ENCODE measurements at places on chromosomes 1 and 21.

- DNase-seq, result no peak
Observed at GRCh38 chr1:22796642-22797041, 86.0 kb downstream of the EPHB2 start.

- no peak for DNase-seq
Observed at GRCh38 chr1:93588955-93589354, 92.7 kb downstream of the BCAR3 start.

GRCh38 chr1:234585330-234586055, 24.5 kb downstream of the IRF2BP2 start:
- no peak for DNase-seq

GRCh38 chr1:226407199-226407496, 745 bp downstream of the PARP1 start:
- no peak for DNase-seq

- DNase-seq, result peak; percentile 2
Observed at GRCh38 chr1:181676269-181676668, 193.0 kb downstream of the CACNA1E start.

DNA sequence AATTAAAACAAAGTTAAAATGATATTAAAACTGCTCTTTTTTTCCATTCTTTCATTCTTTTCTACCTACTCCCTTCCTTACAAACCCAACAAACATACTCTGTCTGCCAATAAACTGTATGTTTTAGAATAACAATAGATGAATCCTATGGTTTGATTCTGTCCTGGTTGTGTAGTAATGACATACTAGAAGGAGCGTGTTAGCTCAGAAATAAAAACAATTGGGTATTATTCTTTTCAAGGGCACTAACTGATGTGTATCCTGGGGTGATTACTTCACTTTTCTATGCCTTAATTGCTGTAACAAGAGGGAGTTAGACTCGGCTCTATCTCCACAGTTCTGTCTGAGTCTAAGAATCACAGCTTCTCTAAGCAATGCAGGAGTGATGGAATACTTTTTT, 194.4 kb downstream of the GIPC2 start:
- no peak for DNase-seq

DNA sequence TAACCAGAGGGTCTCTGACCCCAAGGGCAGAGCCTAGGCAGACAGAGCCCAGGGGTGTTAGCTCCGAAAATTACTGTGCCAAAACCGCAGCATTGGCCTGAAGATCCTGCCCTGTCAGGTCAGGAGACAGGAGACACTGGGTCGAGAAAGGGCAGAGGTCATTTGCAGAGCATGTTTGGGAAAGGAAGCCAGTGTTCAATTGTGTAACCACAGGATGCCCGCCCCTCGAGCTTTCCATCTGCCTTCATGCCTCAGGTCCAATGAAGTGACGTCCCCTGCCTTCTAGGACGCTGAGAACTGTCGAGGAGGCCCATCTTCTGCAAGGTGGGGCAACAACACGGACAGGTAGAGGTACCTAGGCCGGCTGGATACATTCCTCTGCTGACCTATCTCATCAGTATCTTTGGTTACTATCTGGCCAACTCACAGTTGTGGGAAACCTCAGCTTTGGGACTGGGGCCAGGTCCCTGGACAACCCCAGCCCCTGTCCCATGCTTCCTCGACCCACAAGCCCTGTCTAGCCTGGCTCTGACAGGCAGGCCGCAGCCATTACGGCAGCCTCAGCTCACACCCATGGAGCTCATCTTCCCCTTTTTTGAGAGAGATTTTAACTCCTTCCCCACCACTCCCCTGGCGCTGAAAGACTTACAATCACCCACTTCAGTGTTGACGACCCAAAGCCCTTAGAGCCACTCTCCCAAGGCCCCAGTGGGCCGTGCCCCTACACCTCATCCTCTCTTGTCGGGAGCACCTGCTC, 1.3 kb downstream of the ARL8A start:
- DNase-seq, result no peak

- no peak for DNase-seq
Observed at GRCh38 chr21:42829954-42830353, 49.4 kb downstream of the WDR4 start.

DNA sequence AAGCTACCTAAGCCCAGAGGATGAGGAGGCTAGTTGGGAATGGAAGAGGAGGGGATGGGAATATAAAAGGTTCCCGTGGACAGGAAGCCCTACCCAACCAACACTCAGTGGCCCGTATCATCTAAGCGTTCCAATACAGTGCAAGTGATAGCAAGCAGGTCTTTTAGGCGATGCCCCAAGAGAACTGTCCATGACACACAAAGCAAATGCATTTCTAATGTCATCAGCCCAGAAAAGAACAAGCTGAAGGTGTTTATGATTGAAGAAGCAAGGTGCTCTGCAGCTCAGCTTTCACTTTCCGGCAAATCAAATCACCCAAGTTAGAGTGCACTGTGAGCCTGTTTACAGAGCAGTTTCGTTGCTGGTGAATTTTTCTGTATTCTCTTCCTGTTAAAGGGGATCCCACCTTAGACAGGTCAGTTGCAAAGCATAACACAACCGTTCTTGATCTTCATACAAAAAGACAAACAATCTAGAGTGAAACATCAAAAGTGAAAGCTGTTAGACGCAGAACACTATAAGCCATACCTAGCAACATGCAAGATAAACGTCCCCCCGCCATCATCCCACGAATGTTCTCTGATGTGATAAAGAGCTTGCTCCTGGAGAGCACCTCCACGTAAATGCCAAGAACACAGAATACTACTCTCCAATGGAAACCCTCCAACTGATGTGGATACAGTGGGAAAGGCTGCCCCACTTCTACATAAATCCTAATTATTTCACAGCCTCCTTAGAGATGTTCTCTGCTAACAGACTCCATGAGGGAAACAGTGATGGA, 54.0 kb downstream of the PGBD5 start:
- no peak for DNase-seq

- no peak for DNase-seq
Observed at GRCh38 chr1:159951016-159951415, 3.0 kb downstream of the SLAMF9 start.

- no peak for DNase-seq
Observed at GRCh38 chr1:162365284-162366020, 11.2 kb downstream of the SPATA46 start.

DNA sequence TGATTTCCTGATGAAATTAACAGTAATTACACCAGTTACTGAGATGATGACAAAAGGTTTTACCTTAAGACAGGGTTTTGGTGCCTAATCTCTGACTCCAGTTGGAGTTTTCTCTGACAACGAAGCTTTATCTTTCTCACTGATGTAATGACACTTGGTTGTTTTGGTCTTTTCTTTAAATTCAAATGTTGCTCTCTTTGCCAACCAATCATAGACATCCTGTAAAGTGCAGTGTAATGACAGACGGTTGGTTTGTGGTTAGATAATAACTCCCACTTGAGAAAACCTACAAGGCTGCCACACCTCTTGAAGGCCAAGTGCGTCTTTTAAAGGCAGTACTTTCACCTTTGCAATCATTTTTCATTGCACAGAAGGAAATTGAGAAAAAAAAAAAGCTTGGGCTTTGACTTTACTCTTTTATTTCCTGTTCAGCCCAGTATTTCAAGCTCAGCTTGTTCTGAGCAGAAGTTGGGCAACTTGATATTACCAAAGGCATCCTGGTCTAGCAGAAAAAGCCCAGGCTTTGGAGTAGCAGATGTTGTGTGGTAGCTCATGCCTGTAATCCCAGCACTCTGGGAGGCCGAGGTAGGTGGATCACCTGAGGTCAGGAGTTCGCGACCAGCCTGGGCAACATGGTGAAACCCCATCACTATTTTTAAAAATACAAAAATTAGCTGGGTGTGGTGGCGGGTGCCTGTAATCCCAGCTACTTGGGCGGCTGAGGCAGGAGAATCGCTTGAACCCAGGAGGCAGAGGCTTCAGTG, 14.9 kb downstream of the PDIK1L start:
- peak; percentile 50 for DNase-seq
